ENCODE measurements at places on chromosomes 2 and 18. TPM values are rescaled to one million over a fixed set of nuclear protein-coding genes. Genes with fewer than 3 reads are reported as not detected.

The USP14 gene
- 32.4 TPM for polyA plus RNA-seq

The ACADL gene
- not detected for polyA plus RNA-seq

DNA sequence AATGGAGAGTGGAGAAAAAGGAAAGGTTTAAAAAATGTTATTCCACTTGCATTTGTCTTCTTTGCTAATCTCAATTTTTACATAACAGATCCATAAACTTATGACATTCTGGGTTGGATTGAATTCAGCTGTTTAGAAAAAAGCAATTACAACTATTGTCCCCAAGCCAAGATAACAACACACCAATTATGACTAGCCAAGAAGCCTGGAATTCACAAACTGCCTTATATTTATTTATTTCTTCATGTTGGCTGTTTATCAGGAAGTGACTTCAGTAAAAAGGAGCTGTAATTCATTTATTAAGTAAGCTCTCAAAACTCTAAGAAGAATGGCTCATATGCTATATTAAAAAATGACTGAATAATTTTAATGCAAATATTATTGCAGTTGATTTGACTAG, 137.4 kb downstream of the CALCRL start:
- no peak for DNase-seq

The ADD2 gene
- polyA plus RNA-seq = not detected

GRCh38 chr18:48993586-48993985, 42.8 kb upstream of the SMAD7 start:
- DNase-seq = peak; percentile 66

The GALNT14 gene
- not detected for polyA plus RNA-seq

All from IMR-90 (cell line).